ENCODE measurements at places on chromosomes 6 and 20.

DNA sequence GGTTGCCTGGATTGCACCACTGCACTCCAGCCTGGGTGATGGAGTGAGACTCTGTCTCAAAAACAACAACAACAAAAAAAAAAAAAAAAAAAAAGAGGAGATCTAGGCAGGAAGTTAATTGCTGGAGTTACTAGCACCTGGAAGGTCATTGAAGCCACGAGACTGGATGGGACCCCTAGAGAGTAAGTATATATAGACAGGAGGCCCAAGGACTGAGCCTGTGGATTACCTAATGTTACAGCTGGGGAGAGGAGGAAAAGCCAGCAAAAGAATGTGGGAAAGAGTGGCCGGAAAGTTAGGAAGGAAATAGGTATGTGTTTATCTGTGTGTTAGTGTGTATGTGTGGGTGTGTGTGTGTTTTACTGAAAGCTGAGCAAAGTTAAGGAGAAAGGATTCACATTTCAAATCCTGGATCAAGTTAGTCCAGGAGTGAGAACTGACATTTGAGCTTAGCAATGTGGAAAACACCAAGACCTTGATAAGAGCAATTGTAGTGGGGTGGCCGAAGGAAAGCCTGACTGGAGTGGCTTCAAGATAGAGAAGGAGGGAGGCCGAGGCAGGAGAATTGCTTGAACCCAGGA, 38.4 kb downstream of the ANKRD6 start:
- no peak for DNase-seq

- no peak for DNase-seq
Observed at GRCh38 chr20:25372584-25373336, 17.9 kb downstream of the ABHD12 start.

DNA sequence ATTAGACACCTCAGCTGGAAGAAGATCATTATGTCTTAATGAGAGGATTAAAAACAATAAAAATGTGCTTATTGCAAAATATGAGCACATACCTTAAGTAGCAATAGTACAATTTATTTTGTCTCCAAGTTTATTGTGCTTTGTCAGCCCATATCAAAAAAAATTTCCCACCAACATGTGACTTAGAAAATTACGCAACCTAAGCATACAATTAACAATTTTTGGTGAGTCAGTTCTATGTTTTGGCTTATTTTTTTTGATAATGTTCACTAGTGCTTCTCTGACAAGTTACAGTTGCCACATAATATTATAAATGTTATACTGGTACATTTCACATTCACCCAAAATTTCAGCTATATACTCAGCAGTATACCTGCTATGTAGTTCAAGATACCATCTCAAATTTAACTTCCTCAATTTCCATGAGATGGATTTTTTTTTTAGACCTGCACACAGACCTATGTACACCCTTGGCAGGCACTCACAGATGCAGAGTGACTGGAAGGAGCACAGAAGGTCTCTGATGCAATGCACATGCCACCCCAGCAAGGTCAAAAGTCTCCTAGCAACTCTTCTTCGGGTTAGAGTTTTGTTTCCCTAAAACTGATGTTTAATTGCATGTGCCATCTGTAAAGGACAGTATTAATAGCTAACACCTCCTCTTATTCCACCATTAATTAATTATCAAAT, 112.4 kb downstream of the PRKN start:
- DNase-seq: no peak

DNA sequence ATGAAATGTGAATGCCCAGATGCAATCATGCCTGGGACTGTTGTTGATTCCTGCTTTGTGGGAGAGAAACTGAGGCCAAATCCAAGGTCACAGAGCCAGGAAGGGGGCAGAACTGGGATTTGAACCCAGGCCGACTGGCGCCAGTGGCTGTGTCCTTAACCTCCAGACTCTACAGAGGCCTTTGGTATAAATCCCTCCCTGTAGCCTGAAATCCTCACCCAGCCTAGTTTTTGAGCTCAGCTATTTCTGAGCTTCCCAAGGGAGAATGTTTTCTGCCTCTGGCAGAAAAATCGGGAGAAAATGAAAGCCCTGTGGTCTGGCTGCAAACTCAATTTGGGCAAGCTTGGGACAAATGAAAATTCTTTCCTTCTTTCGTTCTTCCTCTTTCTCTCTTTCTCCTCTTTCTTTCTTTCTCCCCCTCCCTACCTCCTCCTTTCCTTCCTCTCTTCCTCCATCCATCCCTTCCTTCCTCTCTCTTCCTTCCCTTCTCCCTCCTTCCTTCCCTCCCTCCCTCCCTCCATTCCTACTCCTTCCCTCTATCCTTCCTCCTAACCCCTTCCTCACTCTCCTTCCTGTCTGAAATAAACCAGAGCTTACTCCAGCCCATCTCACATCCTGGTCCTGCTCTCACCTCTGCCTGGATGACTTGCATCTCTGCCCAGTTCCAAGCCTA, 34.9 kb downstream of the SNAI1 start:
- no peak for DNase-seq

- DNase-seq: peak; percentile 33
Observed at GRCh38 chr6:83215131-83216047, 22.2 kb downstream of the RWDD2A start.

GRCh38 chr6:151242420-151242861, 2.7 kb downstream of the AKAP12 start:
- DNase-seq: no peak

DNA sequence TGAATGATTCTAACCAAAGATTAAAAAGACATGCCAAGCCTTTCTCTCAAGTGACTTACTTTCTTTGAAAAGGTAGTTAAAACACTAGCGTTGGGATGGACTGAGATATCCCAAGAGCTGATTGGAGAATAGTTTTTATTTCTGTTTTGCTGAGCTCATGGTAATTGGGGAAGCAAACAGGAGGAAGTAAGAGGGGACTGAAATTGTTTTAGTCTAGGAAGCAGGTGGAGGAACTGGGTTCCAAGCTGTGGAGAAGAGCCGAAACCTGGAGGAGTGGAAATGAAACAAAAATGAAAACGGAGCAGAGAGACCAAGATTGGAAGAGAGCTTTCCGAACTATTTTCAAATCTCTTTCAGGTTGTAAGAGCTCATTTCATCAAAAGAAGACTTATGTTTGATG, 59.9 kb upstream of the TENT5A start:
- DNase-seq: no peak

DNA sequence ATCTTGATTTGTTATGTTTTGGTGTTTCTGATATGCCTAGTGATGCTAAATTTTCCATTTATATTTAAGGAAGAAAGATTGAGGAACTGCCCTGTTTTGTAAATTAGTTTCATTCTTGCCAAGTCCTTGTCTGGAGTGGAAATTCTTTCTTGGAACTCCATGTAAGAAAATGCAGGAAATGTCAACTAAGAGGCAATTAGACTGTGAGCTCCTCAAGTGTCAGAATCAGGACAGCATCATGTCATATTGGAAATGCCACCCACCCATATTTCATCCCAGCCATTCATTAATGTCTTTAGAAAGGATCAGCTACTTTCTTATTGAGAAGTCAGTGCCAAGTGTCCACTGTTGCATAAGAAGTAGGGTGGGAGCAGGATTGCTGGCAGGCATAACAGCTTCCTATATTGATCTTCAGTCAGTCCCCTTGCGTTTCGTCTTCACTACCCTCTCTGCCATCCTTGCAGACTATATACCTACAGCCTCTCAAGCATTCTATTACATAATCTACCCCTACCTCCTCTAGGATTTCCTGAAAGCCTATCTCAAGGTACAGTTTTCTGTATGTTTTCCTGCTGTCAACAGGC, 42.4 kb downstream of the HAO1 start:
- DNase-seq: no peak

DNA sequence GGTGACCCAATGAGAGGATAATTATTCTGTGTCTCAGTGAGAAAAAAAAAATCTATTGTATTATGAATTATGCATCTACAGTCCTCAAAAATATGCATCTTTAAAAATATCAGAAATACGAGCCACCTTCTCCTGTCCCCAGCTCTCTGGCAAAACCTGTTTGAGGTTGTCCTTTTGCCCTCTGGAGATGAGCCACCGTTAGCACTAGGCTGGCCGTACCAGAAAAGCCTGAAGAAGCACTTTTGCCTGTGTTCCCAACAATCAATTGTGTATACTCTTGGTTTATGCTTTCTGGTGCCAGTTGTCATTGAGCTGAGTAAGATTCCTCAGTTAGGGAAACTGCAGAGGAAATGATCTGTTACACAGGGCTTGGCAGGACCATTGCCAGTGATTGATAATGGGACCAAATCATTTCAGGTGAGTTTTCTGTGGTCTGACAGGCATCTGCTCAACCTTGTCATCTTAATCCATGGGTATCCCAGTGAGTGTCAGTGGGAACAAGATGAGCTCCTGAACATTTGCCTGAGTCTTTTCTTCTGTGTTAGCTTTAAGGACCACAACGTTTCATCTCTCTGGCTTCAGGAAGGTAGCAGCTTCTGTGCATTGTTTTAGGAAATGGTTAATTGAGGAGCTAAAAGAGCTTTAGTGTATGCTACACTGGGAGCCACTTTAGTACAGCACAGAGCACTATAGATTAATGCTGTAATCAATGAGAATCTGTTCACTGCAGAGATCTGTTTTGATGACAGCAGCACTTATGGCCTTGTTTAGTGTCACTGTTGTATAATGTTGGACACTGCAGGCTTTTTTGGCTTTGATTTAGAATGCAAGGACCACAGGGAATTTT, 330.1 kb downstream of the RIMS1 start:
- DNase-seq: no peak

DNA sequence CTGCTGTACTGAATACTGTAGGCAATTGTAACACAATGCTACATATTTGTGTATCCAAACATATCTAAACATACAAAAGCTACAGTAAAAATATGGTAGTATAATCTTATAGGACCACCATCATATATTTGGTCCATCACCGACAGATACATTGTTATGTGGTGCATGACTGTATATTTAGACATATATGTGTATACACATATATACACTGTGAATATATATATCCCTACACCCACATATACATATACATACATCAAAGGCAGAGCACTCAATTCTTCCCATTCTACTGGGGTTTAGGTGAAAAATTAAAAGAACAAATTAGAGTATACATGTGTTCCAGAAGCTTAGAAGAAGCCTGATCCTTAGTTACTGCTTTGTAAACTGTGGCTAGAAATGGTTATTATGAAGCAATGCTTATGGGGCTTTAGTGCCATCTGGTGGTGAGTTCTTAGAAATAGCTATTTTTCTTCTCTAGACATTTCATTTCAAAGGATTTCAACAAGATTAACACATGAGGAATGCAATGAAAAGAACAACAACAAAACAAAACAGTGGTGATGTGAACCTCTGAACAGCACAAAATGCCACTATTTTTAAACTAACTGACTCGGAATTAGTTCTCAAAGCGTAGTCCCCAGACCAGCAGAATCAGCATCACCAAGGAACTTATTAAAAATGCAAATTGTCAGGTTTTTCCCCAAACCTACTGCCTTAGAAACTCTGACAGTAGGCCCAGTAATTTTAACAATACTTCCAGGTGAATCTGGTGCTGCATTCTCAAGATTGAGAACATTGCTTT, 38.0 kb downstream of the PKHD1 start:
- no peak for DNase-seq

DNA sequence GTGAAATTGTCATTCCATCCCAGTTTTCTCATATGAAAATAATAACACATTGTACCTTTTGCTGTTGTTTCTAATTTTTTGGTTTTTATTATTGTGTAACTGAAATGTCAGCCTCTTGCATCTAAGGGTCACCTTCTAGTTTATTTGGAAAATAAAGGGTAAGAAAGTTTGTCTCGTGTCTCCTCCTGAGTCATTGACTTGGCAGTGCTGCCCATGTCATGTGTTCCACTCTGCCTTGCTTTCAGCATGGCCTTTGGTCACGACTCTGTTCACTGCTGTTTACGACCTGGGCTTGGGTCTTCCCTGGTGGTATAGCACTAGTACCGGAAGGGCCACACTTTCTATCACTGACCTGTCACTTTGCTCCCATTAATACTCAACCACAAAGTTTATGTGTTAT, 171.4 kb upstream of the RSPO3 start:
- DNase-seq: no peak

- DNase-seq: no peak
Observed at GRCh38 chr6:30691208-30691847, 544 bp upstream of the NRM start.

GRCh38 chr20:59821788-59822187, 111.6 kb downstream of the SYCP2 start:
- no peak for DNase-seq

DNA sequence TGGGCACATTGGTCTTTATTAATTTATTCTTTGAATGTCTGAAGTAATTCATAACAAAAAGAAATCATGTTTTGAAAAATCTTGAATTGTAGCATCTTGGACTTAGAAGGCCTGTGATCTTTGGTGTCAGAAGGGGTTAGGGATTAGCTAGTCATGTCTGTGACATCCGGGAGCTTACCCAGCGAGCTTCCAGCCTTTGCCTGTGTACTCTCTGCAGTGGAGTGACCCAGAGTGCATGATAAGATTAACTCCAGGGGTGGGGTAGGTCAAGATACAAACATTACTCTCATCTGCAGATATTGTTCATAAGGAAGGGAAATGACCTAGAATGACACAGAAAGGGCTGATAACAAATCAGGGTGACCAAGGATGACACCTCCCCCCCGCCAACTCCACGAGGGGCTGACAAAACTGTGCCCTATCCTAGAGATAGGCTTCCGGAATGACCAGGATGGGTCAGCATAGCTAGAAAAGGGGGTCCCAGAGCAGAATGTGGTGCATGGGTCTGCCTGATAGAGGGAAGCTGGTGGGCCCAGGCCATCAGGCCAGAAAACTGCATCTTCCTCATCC, 56.6 kb upstream of the BLCAP start:
- no peak for DNase-seq

- DNase-seq: no peak
Observed at GRCh38 chr6:39218868-39219567, 10.3 kb downstream of the KCNK5 start.

DNA sequence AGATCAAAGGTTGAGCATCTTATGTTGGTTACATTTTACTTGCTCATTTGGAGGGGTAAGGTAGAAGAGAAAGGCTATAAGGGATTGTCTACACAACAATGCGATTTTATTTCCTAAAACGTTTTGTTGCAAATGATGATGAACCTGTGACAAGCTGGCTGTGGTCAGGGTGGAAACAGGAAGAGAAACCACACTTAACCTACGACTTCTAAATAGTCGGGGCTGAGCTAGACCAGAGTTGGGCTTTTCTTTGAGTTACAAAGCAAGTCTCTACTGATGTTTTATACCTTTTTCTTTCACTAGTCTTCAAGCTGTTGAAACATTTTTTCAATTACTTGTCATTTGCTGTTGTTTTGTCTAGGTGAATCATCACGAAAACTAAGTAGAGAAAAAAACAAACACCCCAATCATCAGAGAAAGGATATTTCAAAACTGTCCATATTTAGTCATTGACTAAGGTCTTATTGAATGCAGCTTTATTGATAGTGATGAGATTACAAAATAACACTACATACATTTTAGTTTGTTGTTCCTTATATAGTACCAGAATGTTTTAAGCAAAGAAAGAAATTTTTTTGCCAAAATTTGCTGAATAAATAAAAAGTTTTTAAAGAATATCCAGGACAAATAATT, 18.0 kb downstream of the KLHL31 start:
- peak; percentile 9 for DNase-seq

GRCh38 chr6:6863970-6864639, 243.7 kb upstream of the RREB1 start:
- no peak for DNase-seq

All from stimulated activated CD4-positive, alpha-beta T cell treated with anti-CD3 and anti-CD28 coated beads, Interleukin-1b, Interleukin-23, amount 100 ng/mL, for 24 hours (primary cell).